ENCODE measurements at places on chromosomes 7 and 10.

GRCh38 chr10:33337326-33337957, 3.0 kb upstream of the NRP1 start:
- DNase-seq, result peak; percentile 71

GRCh38 chr7:102063690-102064180, 222.9 kb upstream of the SH2B2 start:
- DNase-seq, result no peak

DNA sequence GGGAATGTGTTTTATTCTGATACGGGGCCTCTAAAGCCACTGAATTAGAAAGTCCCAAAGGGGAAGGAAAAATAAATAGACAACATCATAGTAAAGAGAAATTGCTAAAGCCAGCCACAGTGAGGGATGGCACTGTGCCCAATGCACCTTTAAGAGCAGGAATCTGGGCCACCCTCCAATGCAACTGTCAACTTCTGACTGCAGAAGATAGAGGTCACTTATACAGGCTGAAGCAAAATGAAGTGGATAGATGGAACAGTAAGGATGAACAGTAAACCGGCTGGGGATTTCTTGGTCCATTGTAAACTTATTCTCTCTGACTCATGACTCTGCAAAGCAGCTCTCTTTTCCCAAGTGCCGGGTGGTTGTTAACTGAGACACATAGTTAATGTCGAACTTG, 54.0 kb upstream of the KCNIP2 start:
- no peak for DNase-seq

GRCh38 chr10:21749788-21750187, 215.8 kb downstream of the MLLT10 start:
- DNase-seq, result no peak

DNA sequence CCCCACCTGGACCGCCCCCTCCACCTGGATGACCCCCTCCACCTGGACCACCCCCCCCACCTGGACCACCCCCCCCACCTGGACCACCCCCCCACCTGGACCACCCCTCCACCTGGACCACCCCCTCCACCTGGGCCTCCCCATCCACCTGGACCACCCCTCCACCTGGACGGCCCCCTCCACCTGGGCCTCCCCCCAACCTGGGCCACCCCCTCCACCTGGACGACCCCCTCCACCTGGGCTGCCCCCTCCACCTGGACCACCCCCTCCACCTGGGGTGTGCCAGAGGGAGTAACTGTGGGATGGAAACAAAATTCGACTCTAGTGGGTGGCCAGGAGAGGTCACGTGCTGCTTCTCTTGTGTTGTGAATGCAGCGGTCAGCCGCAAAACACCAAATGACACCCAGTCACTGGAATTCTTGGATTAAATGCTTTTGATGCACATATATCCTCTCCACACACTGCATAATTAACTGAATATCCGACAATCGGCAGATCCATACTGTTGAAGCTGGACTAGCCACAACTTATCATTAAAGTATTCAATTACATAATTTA, 316.7 kb downstream of the PTPRN2 start:
- no peak for DNase-seq

DNA sequence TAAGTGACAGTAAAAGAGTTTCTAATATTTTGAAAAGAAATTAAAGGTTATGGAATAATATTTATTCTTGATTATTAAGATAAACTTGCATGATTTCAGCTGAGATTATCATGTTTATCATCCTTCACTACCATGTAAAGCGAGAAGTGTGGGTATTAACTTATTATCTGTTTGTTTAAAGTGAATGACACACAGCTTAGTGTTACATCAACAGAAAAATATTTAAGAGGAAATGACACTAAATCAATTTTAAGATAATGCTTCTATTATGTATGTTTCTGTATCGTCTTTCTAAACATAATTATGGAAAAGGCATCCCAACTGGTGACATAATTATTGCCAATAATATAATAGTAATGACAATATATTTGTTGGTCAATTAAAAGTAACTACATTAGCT, 213.1 kb downstream of the PCDH15 start:
- no peak for DNase-seq

GRCh38 chr10:36577126-36577525, 548.3 kb upstream of the ANKRD30A start:
- DNase-seq, result no peak

- DNase-seq, result no peak
Measured at GRCh38 chr7:108442039-108442568, 14.1 kb downstream of the NRCAM start.

- peak; percentile 69 for DNase-seq
Measured at GRCh38 chr7:143361552-143362130, 872 bp downstream of the FAM131B start.

GRCh38 chr10:30816159-30816819, 186.7 kb upstream of the LYZL2 start:
- no peak for DNase-seq

DNA sequence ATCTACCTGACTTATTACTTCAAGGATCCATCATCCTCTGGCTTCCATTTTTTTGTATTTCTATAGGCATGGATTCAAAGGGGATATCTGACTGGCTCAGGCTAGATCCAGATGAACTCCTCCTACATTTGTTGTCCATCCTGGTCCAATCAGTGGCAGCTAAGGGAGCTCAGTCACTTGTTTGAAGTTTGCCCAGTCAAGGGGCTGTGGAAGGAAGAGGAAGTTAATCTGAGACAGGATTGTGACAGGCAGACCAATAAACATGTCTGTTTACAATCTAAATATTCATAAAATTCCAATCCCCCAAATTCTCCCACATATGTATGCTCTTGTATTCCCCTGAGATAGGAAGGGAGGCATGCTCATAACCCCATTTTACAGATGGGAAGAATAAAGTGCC, 48.7 kb downstream of the CAV1 start:
- DNase-seq, result no peak

- DNase-seq, result no peak
Measured at GRCh38 chr10:128005858-128006257, 99.0 kb downstream of the PTPRE start.

- no peak for DNase-seq
Measured at GRCh38 chr7:35983626-35984025, 169.4 kb upstream of the EEPD1 start.

GRCh38 chr7:117116211-117116610, 162.9 kb downstream of the ST7 start:
- DNase-seq, result no peak

DNA sequence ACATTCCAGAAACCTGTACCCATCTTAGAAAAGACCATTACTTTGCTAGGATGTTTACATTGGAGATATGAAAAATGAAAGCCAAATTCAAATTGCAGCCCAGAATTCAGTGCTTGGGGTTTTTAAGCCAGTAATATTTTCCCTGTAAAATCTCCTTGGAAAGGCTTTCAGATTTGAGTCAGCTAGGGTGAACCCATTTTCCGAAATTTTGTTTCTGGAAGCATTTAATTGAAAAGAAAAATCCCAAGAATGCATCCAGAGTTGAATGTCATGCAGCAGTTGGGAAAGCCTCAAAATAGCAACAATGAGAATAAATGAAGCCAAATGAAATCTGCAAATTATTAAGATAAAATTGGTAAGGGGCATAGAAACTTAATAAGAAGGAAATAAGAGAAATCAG, 106.4 kb downstream of the BMPER start:
- no peak for DNase-seq

DNA sequence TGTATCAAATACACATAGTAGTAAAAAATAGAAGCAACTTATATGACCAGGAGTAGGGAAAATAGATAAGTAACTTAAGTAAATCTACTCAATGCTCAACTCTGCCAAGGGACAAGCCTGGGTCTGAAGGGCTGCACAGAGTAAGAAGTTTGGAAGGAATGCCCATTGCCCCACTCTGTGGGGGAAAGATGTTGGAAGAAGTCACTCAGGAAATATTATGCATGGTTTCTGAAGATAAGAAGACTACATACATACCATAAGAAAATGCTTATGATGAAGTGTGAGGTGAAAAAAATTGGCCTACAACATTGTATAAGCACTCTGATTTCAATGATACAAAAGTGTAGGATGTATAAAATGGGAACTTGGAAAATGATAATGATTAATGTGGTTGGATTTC, 54.0 kb downstream of the LAMB4 start:
- DNase-seq, result no peak

DNA sequence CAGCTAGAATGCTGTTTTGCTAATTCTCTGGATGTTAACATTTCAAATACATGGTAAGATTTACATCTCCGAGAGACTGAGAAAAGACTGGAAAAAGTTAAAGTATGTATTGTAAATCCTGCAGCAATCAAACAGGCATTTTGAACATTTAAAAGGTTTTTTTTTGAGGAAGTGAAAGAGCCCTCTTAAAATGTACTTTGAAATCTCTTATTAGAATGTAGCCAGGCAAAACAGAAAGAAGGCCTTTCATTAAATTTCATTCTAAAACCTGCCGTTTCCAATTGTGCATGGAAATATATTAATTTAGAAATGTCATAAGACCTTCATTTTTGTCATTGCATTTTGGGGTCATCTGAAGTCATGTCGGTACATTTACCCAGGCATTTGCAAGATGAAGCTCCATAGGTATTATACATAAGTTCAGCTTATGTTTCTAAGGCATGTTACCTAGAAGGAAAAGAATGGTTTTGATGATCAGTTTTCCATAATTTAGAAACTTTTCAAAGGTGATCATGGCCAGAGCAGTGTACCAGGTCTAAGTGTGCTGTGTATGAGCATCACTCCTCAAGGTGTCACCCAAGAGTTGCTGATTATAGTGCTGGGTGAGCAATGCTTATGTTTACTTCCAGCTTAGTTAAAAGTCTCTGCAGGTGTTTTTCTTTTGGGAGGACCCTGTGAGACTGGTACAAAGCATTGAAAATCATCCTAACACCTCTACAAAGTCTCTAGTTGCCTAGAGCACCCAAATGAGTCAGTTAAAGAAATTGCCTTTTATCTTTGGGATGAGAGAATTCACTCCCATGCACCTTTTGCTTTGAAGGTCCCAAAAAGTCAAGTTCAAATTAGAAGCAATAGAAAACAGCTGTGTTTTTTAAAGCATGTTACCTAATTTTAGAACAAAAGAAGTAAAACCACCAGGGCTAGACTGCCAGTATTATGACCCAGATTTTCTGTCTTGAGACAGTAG, 7.1 kb downstream of the ZNF736 start:
- no peak for DNase-seq

GRCh38 chr10:12465385-12466136, 116.2 kb downstream of the CAMK1D start:
- DNase-seq, result no peak

All from NCI-H748 treated with DMSO at 0.1 percent for 48 hours (cell line).